NCI-H82 (cell line): ENCODE measurements at places on chromosomes 7 and 10.

GRCh38 chr10:11156480-11156879 is 138.8 kb downstream of the CELF2 start:
- no peak for DNase-seq

DNA sequence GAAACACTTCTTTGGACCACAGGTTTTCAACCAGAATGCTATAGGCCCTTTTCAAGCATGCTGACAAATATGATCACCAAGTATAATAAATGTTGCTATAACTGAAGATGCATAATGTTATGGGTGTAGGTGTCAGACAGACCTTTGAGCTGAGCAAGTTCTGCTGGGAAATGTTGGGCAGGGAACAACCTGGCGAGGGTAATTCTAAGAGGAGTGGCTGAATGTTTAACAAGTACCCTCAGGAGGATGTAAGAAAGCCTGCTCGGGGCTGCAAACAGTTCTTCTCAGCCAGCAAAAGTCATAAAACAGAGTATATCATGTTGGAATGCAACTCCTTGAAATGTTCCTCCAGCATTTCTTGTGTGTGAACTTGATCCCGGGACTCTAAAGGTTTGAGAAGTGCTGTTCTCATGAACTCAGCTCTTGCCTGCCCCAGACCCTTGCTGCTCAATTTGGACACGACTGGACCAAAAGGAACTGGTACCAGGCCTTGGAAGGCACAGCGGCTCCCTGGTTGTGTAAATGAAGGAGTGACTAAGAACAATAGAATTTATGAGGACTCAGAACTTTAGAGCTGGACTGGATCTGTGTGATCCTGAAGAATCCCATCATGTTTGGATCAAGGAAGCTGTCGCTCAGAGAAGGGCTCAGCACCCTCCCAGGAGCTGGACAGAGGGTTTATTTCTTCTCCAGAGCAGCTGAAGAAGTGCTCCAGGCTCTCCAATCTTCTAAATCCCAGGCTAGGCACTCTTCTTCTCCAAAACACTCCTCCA is 143.2 kb upstream of the ANK3 start:
- DNase-seq: no peak

- DNase-seq: no peak
These were observed 287.2 kb downstream of the CAMK1D start for GRCh38 chr10:12636571-12636970.

DNA sequence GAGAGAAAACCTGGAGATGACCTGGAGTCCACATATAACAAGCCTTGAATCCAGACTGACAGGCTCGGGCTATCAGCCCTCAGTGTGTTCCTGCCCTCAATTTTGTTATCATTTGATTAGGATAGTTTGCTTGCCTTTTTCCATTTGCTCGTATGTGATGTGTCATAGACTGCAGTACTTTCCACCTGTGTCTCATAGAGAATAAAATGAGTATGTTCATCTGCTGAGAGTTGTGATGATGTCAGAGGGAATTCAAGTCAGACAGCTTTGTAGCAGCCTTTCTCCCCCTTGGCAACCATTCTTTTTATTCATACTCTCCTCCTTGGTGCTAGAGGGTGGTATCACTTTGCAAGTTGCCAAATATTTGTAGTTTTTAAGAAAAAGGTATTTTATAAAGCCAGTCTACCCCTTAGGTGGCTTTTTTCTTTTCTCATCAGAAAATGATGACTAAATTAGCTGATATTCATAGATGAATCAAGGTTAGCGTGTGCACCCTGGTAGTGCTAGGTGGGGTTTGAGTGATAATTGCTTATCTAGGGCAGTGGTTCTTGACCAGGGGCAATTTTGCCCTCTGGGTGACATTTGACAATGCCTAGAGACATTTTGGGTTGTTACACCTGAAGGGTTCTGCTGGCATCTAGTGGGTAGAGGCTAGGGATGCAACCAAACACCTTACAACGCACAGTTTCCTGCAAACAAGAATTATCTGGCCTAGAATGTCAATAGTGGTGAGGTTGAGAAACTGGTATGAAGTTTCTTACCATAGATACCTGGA is 5.4 kb downstream of the SGPL1 start:
- no peak for DNase-seq

- DNase-seq: peak; percentile 96
These were observed 9.3 kb downstream of the NOD1 start for GRCh38 chr7:30469303-30469702.

DNA sequence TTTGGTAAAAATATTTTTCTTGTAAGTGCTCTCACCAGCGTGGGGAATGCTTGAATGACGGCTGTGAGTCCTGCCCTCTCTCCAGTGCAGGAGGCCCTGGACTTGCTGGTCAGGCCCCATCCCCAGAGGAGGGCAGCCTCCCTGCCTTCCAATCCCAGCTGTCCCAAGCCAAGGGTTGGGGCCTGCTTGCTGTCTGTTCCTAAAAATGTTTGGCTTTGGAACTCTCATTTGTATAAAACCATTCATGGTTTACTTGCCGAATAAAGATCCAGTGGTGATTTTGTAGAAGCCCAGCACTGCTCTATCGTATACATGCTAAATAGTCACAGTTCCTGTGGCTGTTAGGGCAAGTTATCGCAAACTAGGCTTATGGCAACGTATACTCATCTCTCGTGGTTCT is 121.7 kb downstream of the GLRX3 start:
- no peak for DNase-seq

DNA sequence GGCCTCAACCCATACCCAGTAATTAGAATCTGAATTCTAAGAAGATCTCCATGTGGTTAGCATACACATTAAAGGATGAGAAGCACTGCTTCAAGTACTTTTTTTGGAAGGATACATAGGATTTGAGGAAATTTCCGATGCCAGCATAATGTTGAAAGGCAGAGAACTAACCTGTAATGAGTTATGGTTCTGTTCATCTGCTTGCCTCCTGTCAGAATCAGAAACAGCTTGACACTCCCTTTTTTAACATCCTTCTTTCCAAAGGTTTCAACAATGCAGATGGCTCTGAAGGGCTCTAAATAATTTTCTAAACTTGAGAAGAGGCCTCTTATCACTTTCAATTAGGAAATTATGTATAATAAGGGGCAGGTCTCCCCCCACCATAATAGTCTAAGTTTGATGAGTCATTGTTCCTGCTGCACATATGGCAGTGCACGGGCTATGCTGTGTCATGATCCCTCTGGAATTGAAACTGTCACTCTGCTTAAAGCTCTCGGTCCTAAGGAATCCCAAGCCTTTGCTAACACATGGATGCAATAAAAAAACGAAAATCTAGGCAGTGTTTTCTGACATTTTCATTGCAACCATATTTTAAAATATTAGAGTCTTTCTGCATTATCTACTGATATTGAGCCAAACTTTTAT is 291.2 kb upstream of the FZD1 start:
- DNase-seq: peak; percentile 16

DNA sequence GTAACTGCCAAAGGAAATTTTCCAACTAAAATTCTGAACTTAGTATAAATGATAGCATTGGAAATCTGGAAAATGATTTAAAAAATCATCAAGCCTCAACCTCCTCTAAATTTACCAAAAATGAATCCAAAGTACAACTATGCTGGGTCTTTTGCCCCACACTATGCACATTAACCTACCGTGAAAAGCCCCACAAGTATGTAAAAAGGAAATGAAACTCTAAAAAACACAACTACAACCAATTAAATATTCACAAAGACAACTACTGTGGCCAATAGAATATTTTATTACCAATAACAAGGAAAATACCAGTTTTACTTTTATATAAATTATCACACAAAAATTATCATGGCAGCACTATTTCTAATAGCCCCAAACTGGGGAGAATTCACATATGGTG is 19.3 kb downstream of the EIF3A start:
- no peak for DNase-seq

DNA sequence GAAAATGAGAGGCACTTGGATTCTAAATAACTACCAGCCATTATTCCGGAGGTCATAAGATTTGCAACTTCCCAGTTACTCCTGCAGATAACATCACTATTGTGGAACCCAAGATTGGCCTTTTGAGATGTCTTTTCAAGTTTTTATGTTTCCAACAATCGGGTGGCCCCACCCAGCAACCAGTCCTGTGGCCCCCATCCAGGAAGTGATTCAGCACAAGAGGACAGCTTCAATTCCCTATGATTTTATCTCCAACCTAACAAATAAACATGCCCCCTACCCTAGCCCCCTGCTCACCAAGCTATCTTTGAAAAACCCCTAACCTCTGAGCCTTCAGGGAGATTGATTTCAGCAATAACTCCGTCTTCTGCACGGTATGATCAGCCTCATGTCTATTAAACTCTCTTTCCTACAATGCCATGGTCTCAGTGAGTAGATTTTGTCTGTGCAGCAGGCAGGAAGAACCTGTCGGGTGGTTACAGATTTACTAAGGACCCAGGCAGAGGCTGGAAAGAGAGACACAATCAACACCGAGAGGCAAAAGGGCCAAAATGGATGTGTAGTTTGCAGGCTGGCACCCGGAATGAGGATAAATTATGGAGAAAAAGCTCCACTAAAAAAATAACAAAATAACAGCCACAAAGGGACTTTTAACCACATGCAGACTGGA is 83.9 kb upstream of the UNC5B start:
- DNase-seq: no peak

GRCh38 chr10:92291921-92292845 is 1.2 kb downstream of the MARCHF5 start:
- DNase-seq: peak; percentile 48

DNA sequence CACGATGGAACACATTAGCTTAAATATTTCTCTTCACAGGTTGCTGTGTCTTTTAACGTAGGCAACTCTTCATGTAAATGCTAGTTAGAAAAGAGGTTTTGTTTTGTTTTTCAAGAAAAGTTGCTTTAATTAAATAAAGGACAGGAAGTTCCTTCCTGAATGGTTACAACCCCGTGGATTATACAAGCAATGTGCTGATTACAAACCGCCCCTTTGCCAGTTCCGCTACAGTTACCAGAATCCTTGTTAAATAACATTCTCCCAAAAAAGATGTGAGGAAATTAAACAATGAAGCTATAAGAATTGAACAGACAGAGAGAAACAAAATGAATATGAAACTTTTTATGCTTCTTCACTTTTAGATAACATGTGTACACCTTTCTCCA is 75.1 kb downstream of the LYZL2 start:
- no peak for DNase-seq

GRCh38 chr7:98194672-98195457 is 16.4 kb upstream of the BHLHA15 start:
- DNase-seq: no peak

DNA sequence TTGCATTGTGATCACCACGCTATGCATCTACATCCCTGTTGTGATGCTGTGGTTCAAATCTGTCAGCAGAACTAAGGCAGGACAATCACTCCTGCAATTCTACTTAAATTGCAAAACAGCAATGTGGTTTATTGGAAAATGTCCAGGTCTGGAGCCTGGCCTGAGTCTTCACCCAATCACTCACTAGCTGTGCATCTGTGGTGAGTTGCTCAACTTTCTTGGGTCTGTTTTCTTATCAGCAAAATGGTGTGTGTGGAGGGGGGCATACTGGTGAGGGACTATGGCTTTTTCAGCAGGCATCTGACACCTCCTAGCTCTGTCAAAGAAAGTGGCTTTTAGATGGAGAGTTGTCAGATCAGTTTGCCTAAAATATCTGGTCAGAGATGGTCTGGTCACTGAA is 108.3 kb upstream of the FEZF1 start:
- DNase-seq: no peak

DNA sequence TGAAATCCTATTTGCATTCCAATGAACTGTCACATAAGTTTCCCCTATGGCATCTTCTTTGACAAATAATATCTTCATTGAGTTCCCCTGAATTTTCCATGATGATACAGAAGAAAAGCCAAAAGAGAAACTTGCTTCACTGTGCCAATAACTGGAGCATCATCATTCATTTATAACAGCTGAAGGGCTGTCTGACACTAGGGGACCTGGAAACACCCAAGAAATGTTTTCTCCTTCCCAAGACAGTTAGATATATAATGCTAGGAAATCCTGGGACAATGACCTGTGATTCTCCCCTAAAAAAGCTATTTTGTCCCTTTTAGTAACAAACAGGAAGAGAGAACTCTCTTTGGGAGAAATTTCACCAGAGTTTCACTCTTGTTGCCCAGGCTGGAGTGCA is 133.6 kb downstream of the SEMA3C start:
- no peak for DNase-seq

- DNase-seq: peak; percentile 66
These were observed at the start of gene SLC29A4 for GRCh38 chr7:5282543-5283316. SLC29A4 (plus strand) TSS chr7:5282943; CDS start chr7:5287817, 4,874 bp downstream.

GRCh38 chr7:19648791-19649190 is 60.0 kb downstream of the POLR1F start:
- DNase-seq: no peak

- peak; percentile 72 for DNase-seq
These were observed 442 bp upstream of the LZTS2 start for GRCh38 chr10:100998991-100999741.

DNA sequence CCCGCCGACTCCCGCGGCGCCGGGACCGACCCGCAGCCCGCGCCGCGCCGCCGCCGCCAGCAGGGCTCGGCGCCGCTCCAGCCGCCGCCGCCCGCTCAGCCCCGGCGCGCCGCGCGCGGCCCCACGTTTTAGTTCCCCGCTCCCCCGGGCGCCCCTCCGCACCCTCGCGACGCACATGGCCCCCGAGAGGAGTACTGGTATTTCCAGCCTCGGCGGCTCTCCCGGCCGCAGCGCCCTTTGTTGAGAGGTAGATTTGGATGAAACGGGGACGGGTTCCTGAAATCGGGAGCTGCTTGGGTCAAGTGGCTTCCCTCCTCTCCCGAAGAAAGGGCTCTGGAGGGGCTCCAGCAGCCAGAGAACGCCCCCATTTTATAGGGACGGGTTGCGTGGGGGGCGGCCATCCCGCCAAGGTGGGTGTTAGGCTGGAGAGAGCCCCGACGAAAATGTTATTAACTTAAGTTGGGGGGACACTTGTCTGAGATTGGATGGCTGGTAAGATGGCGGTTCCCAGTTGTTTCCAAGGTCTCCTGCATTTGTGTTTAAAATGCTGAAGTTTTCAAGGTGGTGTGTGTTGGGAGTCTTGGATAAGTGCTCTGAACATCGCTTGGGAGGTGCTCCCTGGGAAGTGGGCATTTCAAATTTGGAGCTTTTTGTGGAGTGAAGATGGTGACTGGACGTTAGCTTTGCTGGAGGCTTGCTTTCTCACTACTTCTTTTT is 1.2 kb downstream of the BMI1 start:
- peak; percentile 23 for DNase-seq

DNA sequence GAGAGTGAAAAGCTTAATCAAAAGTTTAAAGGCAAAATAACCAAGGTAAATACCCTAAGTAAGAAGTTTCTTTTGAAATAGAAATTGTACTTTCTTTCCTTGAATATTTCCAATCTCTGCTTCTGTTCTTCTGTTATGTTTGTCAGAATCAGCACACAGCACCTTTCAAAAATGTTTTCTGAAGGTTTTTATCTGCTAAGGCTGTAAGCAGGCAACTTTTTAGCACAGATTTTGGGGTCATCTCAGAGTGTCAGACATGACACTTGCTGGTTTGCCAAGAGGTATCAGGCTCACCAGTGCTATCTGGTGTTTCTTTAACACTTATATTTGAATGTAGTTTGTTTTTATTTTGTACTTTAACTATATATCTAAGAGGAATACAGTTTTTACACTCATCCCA is 94.2 kb downstream of the CDK6 start:
- DNase-seq: no peak

- no peak for DNase-seq
These were observed 64.2 kb downstream of the BICC1 start for GRCh38 chr10:58576751-58577436.

- no peak for DNase-seq
These were observed 4.6 kb upstream of the RASSF4 start for GRCh38 chr10:44954962-44955361.

- DNase-seq: no peak
These were observed 24.5 kb downstream of the XPNPEP1 start for GRCh38 chr10:109898666-109899355.
